Stimulated activated CD4-positive, alpha-beta T cell treated with anti-CD3 and anti-CD28 coated beads, Interleukin-15, amount 100 ng/mL, for 48 hours (primary cell): ENCODE measurements at places on chromosomes 1 and 21.

GRCh38 chr1:106360252-106360651 lies 696.2 kb upstream of the PRMT6 start:
- no peak for DNase-seq

GRCh38 chr21:27953340-27954045 lies 986.6 kb upstream of the ADAMTS5 start:
- DNase-seq = no peak

DNA sequence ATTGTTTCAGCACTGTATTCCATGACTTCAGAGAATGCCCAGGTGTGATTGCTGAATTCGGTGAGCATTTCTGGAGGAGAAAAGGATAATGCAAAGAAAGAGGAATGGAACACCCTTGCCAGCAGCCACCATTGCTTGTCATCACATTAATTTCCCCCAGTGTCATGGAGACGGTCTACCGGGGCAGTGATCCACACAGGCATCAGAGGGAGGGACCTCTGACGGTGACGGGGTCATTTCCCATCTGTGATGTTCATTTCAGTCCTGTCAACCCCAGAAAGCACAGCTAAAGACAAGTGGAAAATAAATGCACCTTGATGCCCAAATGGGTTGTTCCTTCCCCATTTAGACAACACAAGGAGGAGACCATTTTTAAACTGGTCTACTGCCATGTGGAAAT lies 376.4 kb downstream of the PCP4 start:
- no peak for DNase-seq

DNA sequence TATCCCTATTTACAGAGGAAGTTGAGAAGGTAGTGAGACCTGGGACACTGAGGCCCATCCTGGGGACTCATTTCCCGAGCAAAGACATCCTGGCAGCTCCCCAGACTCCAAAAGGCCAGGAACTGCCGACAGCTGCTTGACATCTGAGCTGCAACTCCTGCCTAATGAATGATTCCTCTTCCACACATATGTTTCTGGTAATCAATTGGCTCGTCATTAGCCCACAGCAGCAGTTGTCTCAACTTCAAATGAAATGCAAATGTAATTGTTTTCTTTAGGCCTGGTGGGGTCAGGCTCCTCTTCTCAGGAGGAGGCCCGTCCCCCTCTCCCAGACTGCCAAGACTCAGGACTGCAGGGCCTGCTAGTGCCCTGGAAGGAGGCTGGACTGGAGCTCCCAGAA lies 61.8 kb upstream of the DISP3 start:
- no peak for DNase-seq
